GM12878 (cell line): ENCODE measurements at places on chromosomes 11 and 22.

DNA sequence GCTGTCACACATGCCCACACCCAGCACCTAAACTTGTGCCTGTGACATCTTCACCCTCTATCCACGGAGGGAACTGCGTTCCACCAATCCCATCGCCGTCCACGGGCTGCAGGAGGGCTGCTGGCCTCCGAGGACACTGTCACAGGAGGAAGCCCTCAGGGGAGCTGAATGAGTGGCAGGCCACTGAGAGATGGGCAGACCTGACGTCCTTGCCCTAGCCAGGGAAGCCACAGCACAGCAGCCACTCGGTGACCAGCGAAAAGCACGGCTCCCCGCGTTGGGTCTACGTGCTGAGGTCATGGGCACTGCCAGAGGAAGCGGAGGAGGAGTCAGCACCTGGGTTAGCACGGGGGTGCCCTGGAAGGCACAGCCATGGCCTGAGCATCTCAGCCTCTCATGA, 50.5 kb downstream of the IGSF9B start:
- DNase-seq = no peak

DNA sequence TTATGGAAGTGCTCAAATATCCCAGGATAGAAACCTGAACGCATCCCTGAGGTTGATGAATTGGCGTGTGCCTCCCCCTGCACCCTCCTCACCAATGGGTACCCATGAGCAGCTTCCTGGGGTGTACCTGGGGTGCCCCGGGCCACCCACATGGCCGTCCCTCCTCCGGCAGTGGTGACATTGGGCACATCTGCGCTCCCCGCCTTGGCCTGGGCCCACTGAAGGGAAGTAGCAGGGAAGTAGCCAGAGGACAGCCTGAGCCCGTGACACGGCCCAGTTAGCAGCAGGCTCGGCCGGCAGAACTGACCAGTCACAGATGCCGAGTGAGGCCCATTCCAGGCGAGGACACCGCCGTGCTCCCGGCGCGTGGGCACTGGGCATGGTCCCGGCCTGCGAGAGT, 16.7 kb downstream of the MRPL23 start:
- DNase-seq = no peak

GRCh38 chr11:74048993-74049392, 40.1 kb upstream of the UCP3 start:
- no peak for DNase-seq

DNA sequence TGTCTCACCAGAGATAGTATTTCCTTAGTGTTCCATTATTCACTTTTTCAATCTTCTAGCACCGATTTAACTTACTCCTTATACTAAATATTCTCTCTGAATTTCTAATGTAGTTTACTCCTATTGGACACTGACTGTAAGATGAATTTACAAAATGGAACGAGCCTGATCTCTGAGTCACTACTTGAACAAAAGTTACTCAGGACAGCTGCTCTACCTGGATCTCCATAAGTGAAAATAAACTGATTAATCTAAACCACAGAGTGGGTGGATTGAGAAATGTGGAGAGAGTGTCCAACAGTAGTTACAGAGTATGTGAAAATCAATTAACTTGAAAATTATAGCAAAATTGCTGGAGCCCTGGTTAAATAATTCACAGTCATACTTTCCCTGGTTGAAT, 141.7 kb upstream of the CHORDC1 start:
- no peak for DNase-seq

- no peak for DNase-seq
These were observed 902.4 kb upstream of the CCDC90B start for GRCh38 chr11:84188521-84188920.
